ENCODE measurements at places on chromosomes 16 and 17. TPM values are rescaled to one million over a fixed set of nuclear protein-coding genes. Genes with fewer than 3 reads are reported as not detected.
A peak's percentile ranks its signal among the peaks of the same experiment; 100 is the strongest.

GRCh38 chr17:8120520-8121406, 2.4 kb upstream of the ALOXE3 start:
- DNase-seq, result peak; percentile 60

GRCh38 chr16:49618955-49619354, 237.0 kb downstream of the ZNF423 start:
- no peak for DNase-seq

DNA sequence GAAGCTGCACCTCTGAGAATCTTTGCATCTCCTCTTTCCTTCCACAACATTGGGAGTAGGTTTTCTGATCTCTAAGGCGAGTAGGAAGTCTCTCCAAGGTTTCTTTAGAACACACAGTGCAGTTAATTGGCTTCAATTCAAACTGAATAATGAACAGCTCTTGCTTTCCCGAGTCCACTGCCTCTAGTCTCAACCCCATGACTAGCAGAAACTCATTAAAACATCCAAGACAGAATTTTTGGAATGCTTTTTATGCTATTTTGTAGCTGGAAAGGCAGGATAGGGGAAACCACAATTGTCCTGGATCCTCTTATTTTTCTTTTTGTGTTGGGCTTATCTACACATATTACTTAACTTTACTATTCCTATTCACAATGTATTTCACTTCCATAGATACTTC, 206.6 kb downstream of the CDH8 start:
- peak; percentile 31 for DNase-seq

FSCN2 gene
- total RNA-seq, result 4.7 TPM

- no peak for DNase-seq
Observed at GRCh38 chr16:11262915-11263314, 6.2 kb downstream of the TNP2 start.

GRCh38 chr16:1167276-1168107, 14.6 kb downstream of the CACNA1H start:
- DNase-seq, result peak; percentile 40
